ENCODE measurements at places on chromosomes 4 and X.

- no peak for DNase-seq
Measured at GRCh38 chrX:20388594-20388993, 121.9 kb upstream of the RPS6KA3 start.

- DNase-seq = no peak
Measured at GRCh38 chr4:153095448-153096204, 108.6 kb upstream of the TRIM2 start.

DNA sequence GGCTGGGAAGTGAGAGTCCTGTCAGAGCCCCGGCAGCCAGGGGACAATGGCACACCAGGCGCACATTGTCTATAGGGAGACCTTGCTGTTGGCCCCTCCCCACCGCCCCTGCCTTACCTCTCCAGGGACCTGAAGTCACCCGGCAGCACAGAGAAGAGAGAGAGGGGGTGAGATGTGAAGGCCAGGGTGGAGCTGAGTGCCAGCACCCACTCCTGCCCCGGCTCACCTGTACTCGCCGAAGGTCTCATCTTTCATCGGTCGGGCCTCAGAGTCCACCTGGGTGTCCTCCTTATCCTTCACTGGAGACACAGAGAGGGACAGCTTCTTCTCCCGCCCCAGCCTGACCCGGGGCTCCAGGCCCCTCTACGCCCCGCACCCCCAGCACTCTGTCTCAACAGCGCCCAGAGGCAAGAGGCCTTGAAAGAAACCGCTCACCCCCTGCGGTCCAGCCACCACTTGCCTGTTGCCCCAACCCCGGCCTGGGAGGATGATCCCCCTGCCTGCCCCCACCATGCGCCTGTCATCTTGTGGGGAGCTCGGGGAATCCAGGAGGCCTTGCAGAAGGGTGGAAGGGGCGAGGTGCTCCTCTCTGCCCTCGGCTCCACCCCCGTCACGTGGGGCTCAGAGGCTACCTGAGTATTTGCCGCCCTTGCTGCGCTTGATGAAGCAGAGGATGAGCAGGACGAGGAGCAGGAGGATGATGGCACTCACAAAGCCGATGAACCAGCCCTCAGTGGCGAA lies 22.6 kb downstream of the L1CAM start:
- no peak for DNase-seq

GRCh38 chrX:24113181-24113580 lies 36.3 kb upstream of the ZFX start:
- DNase-seq = no peak

- no peak for DNase-seq
Measured at GRCh38 chrX:136784231-136784630, 3.5 kb upstream of the ARHGEF6 start.

GRCh38 chr4:130574215-130574614 lies 1478.3 kb downstream of the C4orf33 start:
- DNase-seq = no peak

GRCh38 chrX:76279007-76279406 lies 106.1 kb downstream of the PBDC1 start:
- peak; percentile 51 for DNase-seq

DNA sequence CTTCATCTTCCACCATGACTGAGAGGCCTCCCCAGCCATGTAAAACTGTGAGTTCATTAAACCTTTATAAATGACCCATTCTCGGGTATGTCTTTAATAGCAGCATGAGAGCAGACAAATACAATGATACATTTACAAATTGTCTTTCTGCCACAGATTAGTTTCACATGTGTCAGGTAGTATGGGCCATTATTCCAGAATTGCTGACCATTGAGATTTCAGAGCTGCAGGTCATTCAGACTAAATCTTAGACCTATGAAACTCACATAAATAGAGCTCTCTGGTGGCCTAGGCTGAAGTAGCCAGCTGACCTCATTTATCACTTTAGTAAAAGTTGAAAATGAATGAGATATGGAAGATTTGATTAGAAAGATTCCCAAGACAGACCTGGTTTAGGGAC lies 105.8 kb downstream of the FIP1L1 start:
- no peak for DNase-seq

- DNase-seq = no peak
Measured at GRCh38 chr4:35358001-35358584, 886.2 kb downstream of the ARAP2 start.
